ENCODE measurements at places on chromosomes 7 and 10. TPM values are rescaled to one million over a fixed set of nuclear protein-coding genes. Genes with fewer than 3 reads are reported as not detected.

- no peak for DNase-seq
Measured at GRCh38 chr10:84862551-84862950, 534.2 kb downstream of the CCSER2 start.

DNA sequence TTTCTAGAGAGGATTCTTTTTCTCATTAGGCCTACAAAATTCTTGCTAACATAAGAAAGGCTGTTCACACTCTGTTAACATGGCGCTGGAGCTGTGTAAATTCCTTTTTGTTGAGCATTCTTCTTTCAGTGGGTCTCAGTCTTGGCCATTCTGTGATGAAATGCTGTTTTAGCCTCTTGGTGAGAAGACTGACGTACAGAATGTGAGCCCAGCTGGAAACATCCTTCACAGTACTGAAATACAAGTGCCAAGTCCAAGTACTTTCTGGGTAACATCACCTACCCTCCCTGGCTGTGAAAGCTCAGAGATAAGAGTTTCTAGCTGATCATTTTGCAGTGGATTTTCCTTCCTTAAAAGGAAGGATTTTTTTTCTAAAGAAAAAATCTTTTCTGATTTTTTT is 231.8 kb downstream of the AHR start:
- DNase-seq, result no peak

DNA sequence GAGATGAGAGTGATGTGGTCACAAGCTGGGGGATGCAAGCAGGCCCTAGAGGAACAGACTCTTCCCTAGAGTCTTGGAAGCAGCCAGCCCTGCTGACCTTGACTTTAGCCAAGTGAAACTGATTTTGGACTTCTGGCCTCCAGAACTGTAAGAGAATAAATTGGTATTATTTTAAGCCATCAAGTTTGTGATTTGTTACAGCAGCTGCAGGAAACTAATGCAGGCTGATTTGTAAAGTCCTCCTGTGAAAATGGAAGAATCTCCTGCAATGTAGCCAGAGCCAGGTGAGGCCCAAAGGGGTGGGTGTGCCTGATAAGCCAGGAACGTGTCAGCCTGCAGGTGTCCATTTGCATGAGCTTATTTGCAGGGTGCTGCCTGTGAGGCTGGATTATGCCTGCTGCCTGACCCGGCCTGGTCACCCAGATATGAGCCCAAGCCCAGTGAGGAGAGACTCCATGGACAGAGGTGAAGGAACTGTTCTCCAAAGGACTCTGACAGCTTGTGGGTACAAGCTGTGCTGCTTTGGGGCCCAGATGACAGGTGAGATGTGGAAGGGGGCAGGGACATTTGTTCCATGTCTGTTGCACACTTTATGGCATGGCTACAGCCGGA is 24.6 kb upstream of the PLEKHA1 start:
- no peak for DNase-seq

GRCh38 chr7:122550545-122550944 is 148.4 kb downstream of the RNF133 start:
- no peak for DNase-seq

Gene SLC39A12
- polyA plus RNA-seq, result 0.04 TPM

Measured in urinary bladder (tissue), 4 donors.